ENCODE measurements at places on chromosomes 2 and 18.
A peak's percentile ranks its signal among the peaks of the same experiment; 100 is the strongest.

- DNase-seq = no peak
These were observed 19.1 kb upstream of the SLC20A1 start for GRCh38 chr2:112626604-112627059.

DNA sequence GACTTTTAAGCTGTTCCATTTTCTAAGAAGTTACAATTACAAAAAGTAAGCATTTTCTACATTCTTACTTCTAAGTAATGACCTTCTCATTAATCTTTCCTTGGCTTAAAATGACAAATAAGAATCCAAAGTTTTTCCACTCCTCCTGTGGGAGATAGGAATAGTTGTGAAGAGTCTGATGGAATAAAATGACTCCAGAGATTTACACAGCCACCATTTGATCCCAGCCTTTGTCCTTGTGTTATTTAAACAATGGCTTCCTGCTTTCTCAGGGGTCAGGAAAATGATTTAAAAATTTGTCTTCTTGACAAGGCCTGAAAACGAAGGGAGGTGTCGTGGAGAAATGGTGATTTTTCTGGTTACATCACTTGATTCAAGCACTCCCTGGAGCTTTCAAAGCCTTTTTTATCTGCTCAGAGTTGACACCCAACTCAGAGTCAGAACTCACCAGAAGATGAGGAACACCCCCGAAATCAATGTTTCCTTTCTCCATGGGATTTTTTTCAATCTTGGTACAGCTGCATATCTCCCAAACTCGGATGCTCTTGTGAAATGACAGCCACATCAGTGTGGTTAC lies 106.5 kb downstream of the GALNT3 start:
- no peak for DNase-seq

- DNase-seq = no peak
These were observed 187.1 kb downstream of the CELF4 start for GRCh38 chr18:37378336-37379010.

- no peak for DNase-seq
These were observed 151.0 kb upstream of the NDUFV2 start for GRCh38 chr18:8951491-8951890.

DNA sequence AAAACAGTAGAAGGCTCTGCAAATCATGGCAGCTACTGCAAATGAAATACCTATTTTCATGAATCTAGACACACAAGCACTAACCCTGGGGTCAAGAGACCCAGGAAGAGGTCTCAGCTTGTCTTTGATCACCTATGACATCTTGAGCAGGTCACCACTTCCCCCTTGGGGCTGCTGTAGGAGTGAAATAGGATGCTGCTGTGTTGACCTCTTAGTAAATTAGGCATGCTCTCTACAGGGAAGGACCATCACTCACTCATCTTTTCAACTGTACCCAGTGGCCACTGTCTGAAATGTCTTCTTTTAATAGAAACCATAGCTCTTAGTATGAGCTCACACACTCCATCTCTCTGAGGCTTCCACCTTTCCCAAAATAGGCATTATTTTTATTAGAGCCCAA lies 83.8 kb downstream of the NCK2 start:
- no peak for DNase-seq

GRCh38 chr2:54981385-54981784 lies 68.9 kb downstream of the RTN4 start:
- DNase-seq = no peak

GRCh38 chr2:103419506-103419905 lies 657.7 kb downstream of the TMEM182 start:
- no peak for DNase-seq

- no peak for DNase-seq
These were observed 16.2 kb downstream of the TANC1 start for GRCh38 chr2:158984604-158985135.

GRCh38 chr18:4851301-4851976 lies 345.6 kb downstream of the AKAIN1 start:
- DNase-seq = no peak

DNA sequence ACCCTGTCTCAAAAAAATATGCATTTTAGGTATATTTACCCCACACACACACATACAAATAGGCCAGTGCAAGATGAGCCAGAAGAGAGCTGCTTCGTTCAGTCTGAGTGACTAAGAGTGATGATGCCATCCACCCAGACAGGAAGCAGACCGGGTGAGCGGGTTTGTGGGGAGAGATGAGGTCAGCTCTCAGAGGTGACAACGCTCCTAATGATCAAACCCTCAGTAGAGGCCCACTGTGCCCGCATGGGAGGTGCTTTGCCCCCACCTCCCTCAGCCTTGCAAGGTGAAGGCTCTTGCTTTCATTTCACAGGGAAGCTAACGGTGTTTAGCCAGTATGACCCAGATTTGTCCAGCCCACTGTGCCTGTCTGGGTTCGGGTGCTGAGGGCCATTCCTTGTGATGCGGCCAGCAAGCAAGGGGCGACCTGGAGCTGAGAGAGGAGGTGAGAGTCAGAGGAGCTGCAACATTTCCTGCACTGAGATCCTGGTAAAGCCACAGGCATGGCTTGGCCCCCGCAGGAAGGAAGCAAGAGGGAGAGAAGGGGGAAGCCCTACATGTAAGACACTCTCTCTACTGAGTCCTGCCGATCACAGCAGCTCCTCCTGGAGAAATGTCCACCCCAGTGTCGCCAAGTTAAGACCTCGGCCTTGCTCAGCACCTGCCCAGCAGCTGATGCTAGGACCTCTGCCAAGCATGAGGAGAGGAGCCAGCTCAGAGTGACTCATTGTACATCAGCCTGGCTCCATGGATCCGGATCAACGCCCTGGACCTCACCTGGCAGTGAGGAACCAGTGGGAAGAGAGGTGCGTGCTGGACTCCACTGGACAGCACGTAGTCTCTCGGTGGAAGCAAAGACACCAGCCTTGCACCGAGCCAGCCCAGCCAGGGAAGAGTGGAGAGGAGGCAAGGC lies 37.0 kb downstream of the NIFK start:
- no peak for DNase-seq

DNA sequence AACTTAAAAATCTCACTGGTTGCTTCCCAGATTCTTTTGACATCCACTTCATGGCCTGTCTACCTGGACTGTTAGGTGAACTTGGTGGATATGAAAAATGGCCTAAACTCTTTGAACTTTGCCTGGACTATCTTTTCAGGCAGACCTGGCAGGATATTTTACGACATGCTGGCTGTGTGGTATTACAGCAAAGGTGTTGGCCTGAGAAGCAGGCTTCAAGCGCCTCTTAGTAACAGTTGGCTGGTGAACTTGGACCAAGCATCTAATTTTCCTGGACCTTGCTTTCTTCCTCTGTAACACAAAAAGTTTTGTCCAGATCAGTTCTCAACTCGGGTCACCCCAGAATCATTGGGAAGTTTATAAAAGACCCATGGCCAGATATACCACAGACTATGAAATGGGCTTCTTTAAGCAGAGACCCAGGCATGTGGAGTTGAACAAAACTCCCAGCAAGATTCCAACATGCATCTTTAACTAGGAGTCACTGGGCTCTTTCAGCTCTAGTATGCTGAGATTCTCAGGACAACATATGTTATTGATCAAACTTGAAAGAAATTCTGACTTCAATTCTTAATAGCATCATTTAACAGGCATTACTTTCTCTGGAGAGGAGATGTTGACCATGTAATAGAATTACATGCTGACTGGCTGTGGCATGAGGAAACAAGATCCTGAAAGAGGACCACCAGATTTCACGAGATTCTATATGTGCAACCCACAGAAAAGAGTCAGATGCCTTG lies 4.4 kb downstream of the LYPD1 start:
- no peak for DNase-seq

GRCh38 chr2:170013802-170014551 lies 164.0 kb upstream of the MYO3B start:
- no peak for DNase-seq

- DNase-seq = no peak
These were observed 627 bp upstream of the GALR1 start for GRCh38 chr18:77248873-77249568.

DNA sequence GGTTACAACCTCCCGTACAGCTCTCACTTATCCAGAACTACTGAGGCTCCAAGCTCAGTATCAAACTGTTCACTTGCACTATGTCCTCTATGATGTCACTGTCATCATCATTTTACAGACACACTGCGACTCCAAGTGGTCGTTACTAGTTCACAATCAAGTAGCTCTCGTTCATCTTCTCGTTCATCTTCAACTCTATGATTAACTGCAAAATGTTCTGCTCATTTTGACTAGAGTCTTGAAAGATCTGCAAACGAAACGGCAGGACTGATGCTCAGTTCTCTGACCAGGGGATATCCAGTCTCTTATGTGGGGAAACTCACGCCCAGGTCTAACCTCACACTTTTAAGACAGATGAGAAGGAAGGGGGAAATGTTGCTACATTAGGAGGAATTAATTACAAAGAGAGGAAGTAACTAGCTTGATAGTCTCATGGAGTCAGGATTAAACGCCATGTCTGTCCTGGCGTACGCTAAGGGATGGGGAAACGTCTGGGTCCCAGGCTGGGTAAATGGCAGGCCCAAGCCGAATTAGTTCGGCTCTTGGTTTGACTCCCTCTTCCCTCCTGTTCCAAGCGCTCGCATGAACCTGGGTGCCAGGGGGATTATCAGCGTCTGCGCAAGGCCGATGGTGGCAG lies 794 bp upstream of the CHCHD5 start:
- DNase-seq = no peak

DNA sequence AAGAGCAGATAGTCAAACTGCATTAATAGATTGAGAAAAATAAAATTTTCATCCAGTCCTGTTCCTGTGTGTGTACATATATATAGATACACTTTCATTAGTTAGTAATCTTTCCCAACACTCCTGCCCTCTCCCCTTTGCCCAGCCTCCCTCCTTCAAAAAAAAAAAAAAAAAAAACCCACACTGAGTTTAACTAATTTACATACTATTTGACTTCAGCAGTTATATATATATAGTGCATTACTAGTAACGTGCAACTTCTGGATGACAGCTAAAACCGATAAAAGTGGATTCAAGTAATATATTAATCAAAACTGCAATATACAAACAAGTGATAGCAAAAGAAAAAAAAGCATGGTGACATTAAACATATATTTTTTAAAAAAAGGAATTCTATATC lies 1.4 kb downstream of the FIGN start:
- DNase-seq = no peak

DNA sequence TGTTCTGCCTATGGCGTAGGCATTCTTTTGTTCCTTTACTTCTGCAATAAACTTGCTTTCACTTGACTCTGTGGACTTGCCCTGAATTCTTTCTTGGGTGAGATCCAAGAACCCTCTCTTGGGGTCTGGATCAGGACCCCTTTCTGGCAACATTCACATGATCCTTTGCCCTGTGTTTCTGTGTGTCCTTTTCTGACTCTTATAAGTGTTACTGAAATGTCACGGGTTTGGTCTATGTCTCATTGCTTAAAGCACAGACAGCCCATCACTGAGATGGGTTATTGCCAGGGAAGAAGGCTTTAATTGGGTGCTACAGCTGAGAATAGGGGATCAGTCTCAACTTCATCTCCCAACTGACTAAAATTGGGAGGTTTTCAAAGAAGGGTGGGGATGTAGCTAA lies 110.9 kb upstream of the XPO1 start:
- no peak for DNase-seq

DNA sequence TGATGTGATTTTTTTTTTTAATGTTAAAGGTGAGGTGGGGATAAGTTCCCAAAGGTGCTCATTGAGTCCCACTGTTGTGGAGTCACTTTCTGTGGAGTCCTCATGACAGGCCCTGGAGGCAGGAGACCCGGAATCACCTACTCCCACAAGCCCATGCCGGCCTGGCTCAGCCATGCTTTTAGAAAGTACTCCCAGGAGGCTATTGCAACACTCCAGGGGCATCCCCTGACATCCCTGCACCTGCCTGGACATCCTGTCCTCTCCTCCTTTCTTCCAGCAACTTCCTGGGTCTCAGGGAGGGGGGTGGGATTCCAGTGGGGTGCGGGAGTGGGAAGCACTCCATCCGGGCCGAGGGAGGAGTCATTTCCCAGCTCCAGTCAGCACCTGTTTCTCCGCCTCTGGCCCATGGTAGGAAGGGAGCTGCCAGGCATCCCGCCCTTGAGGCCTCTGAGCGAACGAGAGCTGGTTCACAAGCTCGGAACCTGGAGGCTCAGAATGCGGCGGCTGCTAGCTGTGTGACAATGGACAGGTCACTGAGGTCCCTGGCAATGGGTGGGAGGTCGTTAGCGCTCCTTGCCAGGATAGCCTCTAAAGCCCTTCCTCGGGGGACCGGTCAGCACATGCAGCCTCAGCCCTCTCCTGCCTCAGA lies 163.9 kb upstream of the ID2 start:
- DNase-seq = no peak

DNA sequence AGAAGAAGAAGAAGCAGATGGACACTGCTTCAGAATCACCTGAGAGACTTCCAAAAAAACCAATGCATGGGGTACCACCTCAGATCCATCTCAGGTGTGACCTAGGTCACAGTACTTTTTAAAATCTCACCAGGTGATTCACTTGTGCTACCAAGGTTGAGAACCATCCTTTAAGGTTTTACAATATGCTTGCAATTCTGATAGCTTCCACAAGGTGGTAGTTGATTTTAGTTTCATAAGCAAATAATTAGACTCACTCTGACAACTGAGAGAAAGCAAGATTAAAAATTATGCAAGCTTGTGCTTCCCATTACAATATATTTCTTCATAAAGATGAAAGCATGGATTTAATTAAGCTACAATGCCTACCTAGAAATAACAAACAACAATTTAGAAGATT lies 355.1 kb downstream of the EN1 start:
- no peak for DNase-seq

- no peak for DNase-seq
These were observed 85.7 kb upstream of the FRZB start for GRCh38 chr2:182951948-182952663.

- no peak for DNase-seq
These were observed 2.9 kb upstream of the MGAT5 start for GRCh38 chr2:134250840-134251461.

- DNase-seq = no peak
These were observed 130.9 kb downstream of the HDAC4 start for GRCh38 chr2:239269916-239270315.

GRCh38 chr2:163345795-163346573 lies 389.8 kb downstream of the FIGN start:
- peak; percentile 36 for DNase-seq

DNA sequence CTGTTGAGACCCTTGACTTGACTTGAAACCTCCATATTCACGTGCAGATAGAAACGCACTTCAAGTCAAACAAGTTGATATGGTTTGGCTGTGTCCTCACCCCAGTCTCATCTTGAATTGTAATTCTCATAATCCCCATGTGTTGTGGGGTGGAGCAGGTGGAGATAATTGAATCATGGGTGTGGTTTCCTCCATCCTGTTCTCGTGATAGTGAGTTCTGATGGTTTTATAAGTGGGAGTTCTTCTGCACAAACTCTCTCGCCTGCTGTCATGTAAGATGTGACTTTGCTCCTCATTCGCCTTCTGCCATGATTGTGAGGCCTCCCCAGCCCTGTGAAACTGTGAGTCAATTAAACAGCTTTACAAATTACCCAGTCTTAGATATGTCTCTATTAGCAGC lies 21.4 kb downstream of the SLC3A1 start:
- no peak for DNase-seq

Data from NCI-H1048 (cell line).